ENCODE measurements at places on chromosomes 6 and 20.

- DNase-seq, result no peak
- peaks cover 63% of the 10 kb centered on the region for H3K36me3 ChIP-seq
- no peak overlapping the region for H3K27ac ChIP-seq
- no peaks in the 10 kb centered on the region for H3K4me1 ChIP-seq
Observed at GRCh38 chr20:45801851-45802250, 10.1 kb downstream of the DNTTIP1 start.

DNA sequence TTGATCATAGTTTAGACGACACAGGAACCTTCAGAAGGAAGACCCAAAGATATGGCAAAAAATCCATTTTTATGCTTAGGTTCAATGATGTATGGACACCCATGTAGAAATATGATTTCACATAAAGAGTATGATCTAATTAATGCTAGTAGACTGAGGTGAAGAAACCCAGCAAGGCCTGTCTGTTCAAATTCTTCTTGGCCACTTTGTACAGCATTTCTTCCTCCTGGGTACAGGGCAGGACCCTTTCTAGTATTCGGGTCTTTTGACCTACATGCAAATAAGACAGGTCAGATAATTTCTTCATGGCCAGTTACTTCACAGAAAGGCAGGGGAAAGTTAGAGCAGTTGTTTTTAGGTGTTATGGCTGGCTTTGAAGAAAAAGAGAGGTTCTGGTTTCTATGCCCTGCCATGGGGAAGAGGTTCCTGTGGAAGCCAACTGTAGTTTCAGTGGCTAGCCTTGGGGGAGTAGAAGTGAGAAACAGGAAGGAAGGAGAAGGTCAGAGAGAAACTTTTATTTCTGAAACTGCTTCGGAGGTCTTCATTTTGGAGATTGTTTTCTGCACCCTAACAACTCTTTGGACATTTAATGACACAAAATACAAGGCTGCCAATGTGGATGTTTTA is 208.3 kb downstream of the PTPRK start:
- H3K27ac ChIP-seq, result no peak overlapping the region
- H3K27me3 ChIP-seq, result no peaks in the 10 kb centered on the region
- no peak overlapping the region for H3K4me3 ChIP-seq
- DNase-seq, result no peak
- no peaks in the 10 kb centered on the region for H3K36me3 ChIP-seq

- no peaks in the 10 kb centered on the region for H3K36me3 ChIP-seq
- peak overlapping the region; percentile 50 for H3K4me3 ChIP-seq
- peaks cover 26% of the 10 kb centered on the region for H3K4me1 ChIP-seq
- H3K27ac ChIP-seq, result no peak overlapping the region
Observed at GRCh38 chr6:149938571-149939355, 3.1 kb upstream of the ULBP2 start.

GRCh38 chr20:45822857-45823256 is 4.3 kb downstream of the TNNC2 start:
- peaks cover 14% of the 10 kb centered on the region for H3K27me3 ChIP-seq
- no peak overlapping the region for H3K4me3 ChIP-seq
- H3K36me3 ChIP-seq, result no peaks in the 10 kb centered on the region
- peaks cover 12% of the 10 kb centered on the region for H3K4me1 ChIP-seq

DNA sequence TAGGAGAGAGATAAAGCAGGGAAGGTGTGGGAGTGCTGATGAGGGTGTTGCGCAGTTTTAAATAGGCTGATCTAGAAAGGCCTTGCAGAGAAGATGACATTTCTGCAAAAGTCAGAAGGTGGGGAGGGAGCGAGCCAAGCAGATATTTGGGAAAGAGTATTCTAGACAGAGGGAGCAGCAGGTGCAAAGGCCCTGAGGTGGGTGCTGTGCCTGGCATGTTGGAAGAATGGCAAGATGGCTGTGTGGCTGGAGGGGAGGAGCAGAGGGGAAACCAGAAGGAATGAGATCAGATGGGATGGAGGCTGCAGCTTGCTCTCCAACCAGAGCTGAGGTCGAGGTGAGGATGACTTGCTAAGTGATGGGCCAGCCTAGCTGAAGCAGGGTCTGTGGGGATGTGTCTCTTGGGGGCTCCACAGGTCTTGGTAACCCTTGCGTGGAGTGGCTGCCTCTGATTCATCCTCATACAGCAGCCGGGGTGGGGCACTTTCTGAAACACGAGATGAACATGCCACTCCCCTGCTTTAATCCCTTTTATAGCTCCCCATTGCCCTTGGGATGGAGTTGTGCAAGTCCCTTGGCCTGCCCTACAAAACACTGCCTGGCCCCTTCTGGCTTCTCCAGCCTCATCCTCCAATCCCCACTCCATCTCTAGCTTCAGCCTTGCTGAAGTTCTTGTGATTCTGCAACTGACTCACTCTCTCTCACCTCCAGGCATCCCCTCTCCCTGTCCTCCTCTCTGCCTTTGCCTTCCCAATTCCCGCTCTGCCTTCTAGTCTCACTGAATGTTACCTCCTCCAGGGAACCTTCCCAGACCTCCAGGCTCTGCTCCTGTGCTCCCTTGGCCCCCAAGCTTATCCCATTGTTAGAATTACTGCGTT is 94.1 kb downstream of the CDH22 start:
- no peak overlapping the region for H3K4me3 ChIP-seq
- H3K27me3 ChIP-seq, result peaks cover 9% of the 10 kb centered on the region
- DNase-seq, result no peak
- H3K36me3 ChIP-seq, result no peaks in the 10 kb centered on the region
- no peak overlapping the region for H3K27ac ChIP-seq

GRCh38 chr6:80932359-80932758 is 820.1 kb downstream of the TENT5A start:
- no peaks in the 10 kb centered on the region for H3K4me1 ChIP-seq
- H3K27ac ChIP-seq, result no peak overlapping the region
- H3K27me3 ChIP-seq, result no peaks in the 10 kb centered on the region
- no peak overlapping the region for H3K4me3 ChIP-seq

- no peaks in the 10 kb centered on the region for H3K27me3 ChIP-seq
- H3K36me3 ChIP-seq, result no peaks in the 10 kb centered on the region
- H3K4me3 ChIP-seq, result no peak overlapping the region
- H3K4me1 ChIP-seq, result no peaks in the 10 kb centered on the region
- no peak for DNase-seq
Observed at GRCh38 chr6:142014515-142014914, 118.2 kb upstream of the GJE1 start.

DNA sequence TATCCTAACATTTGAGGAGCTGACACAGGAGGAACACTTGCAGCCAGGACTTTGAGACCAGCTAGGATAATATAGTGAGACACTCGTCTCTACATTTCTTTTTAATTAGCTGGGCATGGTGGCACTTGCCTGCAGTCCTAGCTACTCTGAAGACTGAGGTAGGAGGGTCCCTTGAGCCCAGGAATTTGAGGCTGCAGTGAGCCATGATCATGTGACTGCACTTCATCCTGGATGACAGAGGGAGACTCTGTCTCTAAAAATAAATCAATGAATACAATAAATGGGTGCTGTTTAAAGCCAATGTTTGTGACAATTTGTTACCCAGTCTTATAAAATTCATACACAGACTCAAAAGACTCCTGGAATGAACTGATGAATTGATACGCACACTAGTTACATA is 1.8 kb upstream of the HLA-G start:
- H3K36me3 ChIP-seq, result no peaks in the 10 kb centered on the region
- H3K4me3 ChIP-seq, result no peak overlapping the region
- no peaks in the 10 kb centered on the region for H3K27me3 ChIP-seq

All from upper lobe of left lung (tissue), 6 donors.